ENCODE measurements at places on chromosomes 1 and 21. TPM values are rescaled to one million over a fixed set of nuclear protein-coding genes. Genes with fewer than 3 reads are reported as not detected.

DNA sequence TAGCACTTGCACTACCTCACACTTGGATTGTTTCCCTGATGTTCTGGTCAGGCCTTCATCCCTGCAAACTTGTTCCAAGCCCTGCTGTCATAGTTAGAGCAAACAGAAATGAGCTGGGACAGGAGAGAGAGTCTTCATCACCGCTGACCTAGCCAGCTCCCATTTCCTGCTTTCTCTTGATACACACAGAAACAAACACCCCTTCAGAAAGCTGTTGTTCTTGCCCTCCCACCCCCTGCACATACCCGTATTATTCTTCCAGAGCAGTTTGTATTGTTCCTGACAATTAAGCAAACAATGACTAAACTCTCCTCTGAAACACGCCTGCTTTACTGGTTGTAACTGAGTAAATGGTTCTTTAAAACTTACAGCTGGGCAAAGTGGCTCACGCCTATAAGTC, 2.9 kb upstream of the SYT2 start:
- no peak for DNase-seq

- DNase-seq, result no peak
These were observed 4.7 kb downstream of the ZBTB7B start for GRCh38 chr1:155007251-155007828.

DNA sequence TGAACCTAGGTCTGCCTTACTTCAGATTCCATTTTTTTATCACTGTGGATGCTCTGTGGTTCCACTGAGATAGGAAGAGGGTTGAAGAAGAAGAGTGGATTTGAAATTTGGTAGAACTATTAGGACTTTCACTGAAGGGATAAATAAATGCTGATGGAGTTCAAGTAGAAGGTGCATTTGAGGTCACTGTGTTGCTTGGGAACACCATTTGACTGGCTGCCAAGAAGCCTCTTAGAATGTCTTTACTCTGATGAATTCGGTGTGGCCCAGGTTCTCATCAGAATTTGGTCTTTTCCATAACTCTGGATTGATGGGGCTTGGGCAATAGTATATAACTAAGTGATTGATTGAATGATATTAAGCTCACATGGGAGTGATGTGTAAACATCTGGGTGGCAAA, 11.9 kb downstream of the XPR1 start:
- DNase-seq, result no peak

Gene OR13G1
- total RNA-seq, result not detected

Gene LCE1C
- not detected for total RNA-seq

Gene SEMA4A
- total RNA-seq, result 1.4 TPM

Gene SDC3
- total RNA-seq, result 25.6 TPM

Measured in epithelial cell of proximal tubule (primary cell).